HFF-Myc (cell line): ENCODE measurements at places on chromosomes 2 and 18.

DNA sequence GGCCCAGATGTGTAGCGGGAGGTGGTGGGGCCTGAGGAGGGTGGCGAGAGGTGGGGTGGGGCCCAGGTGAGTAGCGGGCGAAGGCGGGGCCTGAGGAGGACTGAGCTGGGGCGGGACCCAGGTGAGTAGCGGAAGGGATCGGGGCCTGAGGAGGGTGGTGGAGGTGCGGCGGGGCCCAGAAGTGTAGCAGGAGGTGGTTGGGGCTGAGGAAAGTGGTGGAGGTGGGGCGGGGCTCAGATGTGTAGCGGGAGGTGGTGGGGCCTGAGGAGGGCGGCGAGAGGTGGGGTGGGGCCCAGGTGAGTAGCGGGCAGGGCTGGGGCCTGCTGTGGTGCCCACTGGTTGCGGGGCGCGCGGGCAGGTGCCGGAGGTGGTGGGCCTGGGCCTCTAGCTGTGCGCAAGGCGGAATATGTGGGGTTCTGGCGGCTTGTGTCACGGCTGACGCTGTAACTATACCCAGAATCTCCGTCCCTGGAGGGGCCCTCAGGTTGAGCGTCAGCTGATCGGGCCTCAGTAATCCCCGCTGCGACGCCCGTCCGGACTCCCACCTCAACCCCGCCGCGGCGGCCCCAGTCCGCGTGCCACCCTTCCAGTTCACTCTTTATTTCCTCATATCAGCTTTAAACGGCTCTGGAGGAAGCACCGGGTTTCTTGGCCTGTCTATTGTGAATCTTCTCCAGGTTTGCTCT, 866 bp upstream of the SF3B6 start:
- DNase-seq, result no peak

GRCh38 chr2:237053066-237053465, 32.6 kb upstream of the COPS8 start:
- no peak for DNase-seq

- DNase-seq, result no peak
These were observed 435.9 kb downstream of the TSN start for GRCh38 chr2:122191331-122191730.

GRCh38 chr2:26976237-26976636, 5.8 kb downstream of the MAPRE3 start:
- no peak for DNase-seq

GRCh38 chr2:234078129-234078528, 27.6 kb downstream of the SPP2 start:
- DNase-seq, result no peak

- no peak for DNase-seq
These were observed 206.0 kb downstream of the MGAT5 start for GRCh38 chr2:134459706-134460406.

DNA sequence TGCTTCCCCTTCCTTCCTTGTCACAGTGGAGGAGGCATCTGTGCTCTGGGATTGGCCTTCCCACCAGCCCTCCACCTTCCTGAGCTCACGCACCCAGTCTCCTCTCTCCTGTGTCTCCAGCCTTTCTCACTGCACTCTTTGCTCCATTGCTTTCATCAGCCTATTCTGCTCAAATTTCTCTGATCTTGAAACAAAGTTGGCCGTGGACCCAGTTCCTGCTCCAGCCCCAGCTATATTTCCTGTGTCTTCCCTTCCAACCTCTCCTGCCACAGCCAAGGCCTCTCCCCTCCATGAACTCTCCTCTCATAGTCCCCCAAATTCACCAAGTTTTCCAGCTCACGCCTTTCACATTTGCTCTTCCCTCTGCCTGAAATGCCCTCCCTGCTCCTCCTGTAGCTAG, 226.6 kb upstream of the AGAP1 start:
- no peak for DNase-seq

GRCh38 chr2:39124746-39125057, 3.9 kb upstream of the SOS1 start:
- no peak for DNase-seq

GRCh38 chr2:45178854-45179253, 169.6 kb upstream of the SIX2 start:
- DNase-seq, result no peak

GRCh38 chr2:13877571-13877970, 754.9 kb upstream of the LRATD1 start:
- no peak for DNase-seq

DNA sequence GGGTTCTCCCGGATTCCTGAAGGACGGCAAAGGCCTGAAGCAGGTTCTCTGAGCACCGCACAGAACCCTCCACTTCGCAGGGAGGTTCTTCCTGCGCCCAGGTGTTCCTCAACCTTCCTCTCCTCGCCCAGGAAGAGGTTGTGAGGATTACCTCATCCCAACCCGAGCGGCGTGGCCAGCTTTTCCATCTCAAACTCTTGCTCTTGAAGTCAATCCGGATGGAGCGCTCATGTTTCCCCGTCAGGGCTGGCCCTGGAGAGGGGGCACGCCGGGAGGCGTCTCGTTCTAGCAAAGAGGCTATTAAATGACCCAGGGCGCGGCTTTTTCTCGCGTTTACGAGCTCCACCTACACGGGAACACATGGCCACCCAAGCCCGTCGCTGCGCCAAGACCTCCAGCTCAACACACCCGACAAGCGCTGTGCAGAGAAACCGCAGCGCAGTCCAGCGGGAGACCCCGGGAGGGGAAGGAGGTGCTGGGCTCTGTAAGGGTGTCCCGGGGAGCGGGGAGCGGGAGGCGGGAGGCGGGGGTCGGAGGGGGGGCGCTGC, 540 bp upstream of the RAB10 start:
- DNase-seq, result peak; percentile 64

GRCh38 chr2:42954227-42954962, 162.0 kb upstream of the HAAO start:
- DNase-seq, result no peak

- peak; percentile 16 for DNase-seq
These were observed 183.3 kb downstream of the ASXL3 start for GRCh38 chr18:33761363-33761762.

- no peak for DNase-seq
These were observed 11.8 kb downstream of the TTLL4 start for GRCh38 chr2:218722419-218722818.

DNA sequence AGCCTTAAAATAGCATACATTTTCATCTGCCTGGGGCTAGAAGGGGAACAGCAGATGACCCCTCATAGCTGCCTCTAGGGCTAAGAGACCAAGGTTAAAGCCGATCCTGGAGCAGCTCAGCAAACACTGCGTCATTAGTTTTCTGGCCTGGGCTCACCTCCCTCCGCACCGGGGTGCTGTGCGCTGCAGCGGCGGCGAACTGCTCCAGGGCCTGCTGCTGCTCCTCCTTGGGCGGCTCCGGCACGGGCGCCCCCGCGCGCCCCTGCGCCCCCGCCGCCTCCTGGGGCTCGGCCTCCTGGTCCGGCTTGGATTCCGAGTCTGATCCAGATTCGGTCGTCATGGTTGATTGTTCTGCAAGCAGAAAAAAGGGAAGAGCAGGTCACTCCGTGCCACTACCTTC, 55.0 kb downstream of the EPB41L3 start:
- no peak for DNase-seq

- DNase-seq, result no peak
These were observed 96.0 kb upstream of the ALPP start for GRCh38 chr2:232282508-232283055.
